Naive thymus-derived CD4-positive, alpha-beta T cell (primary cell): ENCODE measurements at places on chromosomes 7 and 10. TPM values are rescaled to one million over a fixed set of nuclear protein-coding genes. Genes with fewer than 3 reads are reported as not detected.

DNA sequence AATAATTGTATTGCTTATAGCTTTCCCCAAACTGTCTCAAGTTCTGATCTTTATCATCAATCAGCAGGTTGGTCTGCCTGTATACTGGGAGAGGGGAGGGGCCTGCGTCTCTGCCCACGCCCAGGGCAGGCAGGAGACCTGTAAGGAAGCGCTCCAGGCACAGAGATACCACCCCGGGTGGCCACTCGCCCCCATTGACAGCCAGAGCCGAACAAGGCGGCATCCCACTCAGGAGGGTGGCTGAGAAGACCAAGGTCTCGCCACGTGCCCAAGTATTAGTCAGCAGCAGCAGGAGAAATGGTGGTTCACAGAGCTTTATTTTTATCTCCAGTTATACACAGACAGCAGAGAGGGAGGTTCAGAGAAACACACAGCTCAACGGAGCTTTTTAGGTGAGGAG, 7.2 kb downstream of the STK32C start:
- no peaks in the 10 kb centered on the region for H3K27me3 ChIP-seq
- DNase-seq = no peak
- no peaks in the 10 kb centered on the region for H3K4me1 ChIP-seq
- H3K27ac ChIP-seq = no peak overlapping the region
- no peak overlapping the region for H3K4me3 ChIP-seq

DNA sequence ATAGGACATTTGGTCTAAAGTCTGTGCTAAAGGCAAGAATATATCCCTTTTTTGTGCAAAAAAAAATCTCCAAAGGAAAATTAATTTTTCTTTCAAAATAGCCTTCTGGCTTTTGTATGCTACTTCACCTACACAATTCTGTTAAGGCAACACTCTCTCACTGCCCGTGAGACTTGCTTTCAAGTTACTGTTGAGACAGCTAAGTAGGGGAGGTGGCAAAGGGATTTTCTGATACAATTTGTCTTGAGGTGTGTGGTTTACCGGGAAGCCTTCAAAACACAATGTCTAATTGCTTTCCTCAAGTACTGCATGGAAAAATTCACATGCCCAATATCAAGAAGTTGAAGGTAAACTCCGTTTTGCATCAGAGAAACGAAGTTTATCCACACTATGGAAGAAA, 50.8 kb upstream of the RSU1 start:
- no peak overlapping the region for H3K4me3 ChIP-seq
- no peak for DNase-seq
- H3K27ac ChIP-seq = no peak overlapping the region
- H3K4me1 ChIP-seq = no peaks in the 10 kb centered on the region
- H3K27me3 ChIP-seq = no peaks in the 10 kb centered on the region
- no peaks in the 10 kb centered on the region for H3K36me3 ChIP-seq

- H3K4me3 ChIP-seq = no peak overlapping the region
- DNase-seq = no peak
- no peaks in the 10 kb centered on the region for H3K27me3 ChIP-seq
- no peaks in the 10 kb centered on the region for H3K4me1 ChIP-seq
- peaks cover 6% of the 10 kb centered on the region for H3K36me3 ChIP-seq
These were observed 35.6 kb downstream of the VPS41 start for GRCh38 chr7:38873433-38873832.

DNA sequence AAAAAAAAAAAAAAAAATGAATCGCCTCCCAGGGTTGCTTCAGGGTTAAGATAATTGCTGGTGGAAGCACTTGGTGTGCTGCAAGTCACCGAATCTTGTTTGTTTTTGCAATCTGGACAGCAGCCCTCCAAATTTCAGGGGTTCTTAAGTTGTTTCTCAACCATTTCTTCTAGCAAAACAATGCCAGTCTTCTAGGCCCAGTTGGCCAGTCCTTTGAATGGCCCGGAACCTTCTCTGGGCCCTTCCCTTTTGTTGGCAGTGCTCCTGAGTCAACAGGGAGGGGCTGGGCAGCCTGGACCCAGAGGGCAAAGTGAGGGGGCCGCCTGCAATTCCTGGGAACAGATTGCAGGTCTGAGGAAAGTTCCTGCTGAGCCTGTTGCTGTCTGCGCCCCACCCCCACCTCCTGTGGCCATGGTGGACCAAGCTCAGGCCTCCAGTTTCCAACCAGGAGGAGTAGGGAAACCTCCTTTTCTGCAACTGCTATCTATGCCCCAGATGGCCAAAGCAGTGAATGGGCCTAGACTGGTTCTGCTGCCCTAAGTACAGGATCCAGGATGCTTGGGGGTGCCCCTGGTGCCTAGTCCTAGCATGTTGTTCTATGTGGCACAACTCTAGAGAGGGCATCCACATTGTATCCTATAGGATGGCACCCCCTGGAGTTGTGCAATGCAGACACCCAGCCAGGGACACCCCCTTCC, 31.4 kb upstream of the PDCD4 start:
- no peaks in the 10 kb centered on the region for H3K27me3 ChIP-seq
- H3K4me1 ChIP-seq = peaks cover 15% of the 10 kb centered on the region
- no peak overlapping the region for H3K4me3 ChIP-seq

- no peaks in the 10 kb centered on the region for H3K36me3 ChIP-seq
- no peak overlapping the region for H3K4me3 ChIP-seq
- no peaks in the 10 kb centered on the region for H3K27me3 ChIP-seq
- H3K27ac ChIP-seq = no peak overlapping the region
- DNase-seq = no peak
- no peaks in the 10 kb centered on the region for H3K4me1 ChIP-seq
These were observed 70.9 kb downstream of the AMZ1 start for GRCh38 chr7:2758673-2759616.

- no peak overlapping the region for H3K4me3 ChIP-seq
- H3K36me3 ChIP-seq = no peaks in the 10 kb centered on the region
- H3K27ac ChIP-seq = no peak overlapping the region
- no peak for DNase-seq
These were observed 33.6 kb upstream of the XRCC2 start for GRCh38 chr7:152709287-152710152.

- DNase-seq = no peak
- H3K36me3 ChIP-seq = no peaks in the 10 kb centered on the region
- H3K4me1 ChIP-seq = no peaks in the 10 kb centered on the region
- H3K4me3 ChIP-seq = no peak overlapping the region
These were observed 126.0 kb downstream of the PARD3 start for GRCh38 chr10:34689053-34689452.

GRCh38 chr7:52091101-52091500, 774.5 kb upstream of the COBL start:
- H3K27ac ChIP-seq = no peak overlapping the region
- H3K4me1 ChIP-seq = no peaks in the 10 kb centered on the region
- no peaks in the 10 kb centered on the region for H3K36me3 ChIP-seq
- H3K4me3 ChIP-seq = no peak overlapping the region

GRCh38 chr10:21289271-21289670, 236.2 kb downstream of the SKIDA1 start:
- H3K4me1 ChIP-seq = no peaks in the 10 kb centered on the region
- no peak overlapping the region for H3K4me3 ChIP-seq
- H3K27ac ChIP-seq = no peak overlapping the region
- DNase-seq = no peak

GRCh38 chr7:28190077-28190710, 9.6 kb upstream of the JAZF1 start:
- DNase-seq = no peak
- H3K27me3 ChIP-seq = no peaks in the 10 kb centered on the region
- H3K4me3 ChIP-seq = no peak overlapping the region

DNA sequence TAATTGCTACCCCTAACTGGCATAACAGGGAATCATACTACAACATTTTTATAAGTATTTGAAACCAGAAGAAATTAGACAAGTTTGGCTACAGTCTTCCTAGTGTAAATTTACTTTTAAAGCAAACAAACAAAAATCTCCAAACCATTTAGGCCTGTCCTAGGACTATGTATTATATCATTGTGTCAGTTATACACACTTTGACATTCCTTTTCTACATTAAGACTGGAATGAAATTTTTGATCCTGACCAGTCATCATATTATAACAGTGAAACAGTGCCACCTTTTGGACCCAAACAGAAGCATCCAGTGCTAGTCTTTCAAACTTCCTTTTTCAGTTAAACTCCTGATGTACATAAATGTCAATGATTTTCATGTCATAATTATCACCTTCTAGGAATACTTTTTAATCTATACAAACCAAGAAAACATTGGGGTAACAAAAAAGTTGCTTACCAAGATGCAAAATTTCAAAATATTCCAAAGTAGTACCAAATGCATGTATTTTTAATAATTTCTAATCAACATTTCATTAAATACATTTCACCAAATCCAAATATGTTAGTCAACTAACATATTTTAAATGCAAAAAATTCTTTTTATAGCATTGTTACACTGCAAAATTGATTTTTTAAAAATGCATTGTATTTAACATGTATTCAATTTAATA, 75.7 kb downstream of the IMMP2L start:
- H3K27me3 ChIP-seq = no peaks in the 10 kb centered on the region
- H3K36me3 ChIP-seq = no peaks in the 10 kb centered on the region
- H3K4me3 ChIP-seq = no peak overlapping the region
- H3K4me1 ChIP-seq = no peaks in the 10 kb centered on the region

DNA sequence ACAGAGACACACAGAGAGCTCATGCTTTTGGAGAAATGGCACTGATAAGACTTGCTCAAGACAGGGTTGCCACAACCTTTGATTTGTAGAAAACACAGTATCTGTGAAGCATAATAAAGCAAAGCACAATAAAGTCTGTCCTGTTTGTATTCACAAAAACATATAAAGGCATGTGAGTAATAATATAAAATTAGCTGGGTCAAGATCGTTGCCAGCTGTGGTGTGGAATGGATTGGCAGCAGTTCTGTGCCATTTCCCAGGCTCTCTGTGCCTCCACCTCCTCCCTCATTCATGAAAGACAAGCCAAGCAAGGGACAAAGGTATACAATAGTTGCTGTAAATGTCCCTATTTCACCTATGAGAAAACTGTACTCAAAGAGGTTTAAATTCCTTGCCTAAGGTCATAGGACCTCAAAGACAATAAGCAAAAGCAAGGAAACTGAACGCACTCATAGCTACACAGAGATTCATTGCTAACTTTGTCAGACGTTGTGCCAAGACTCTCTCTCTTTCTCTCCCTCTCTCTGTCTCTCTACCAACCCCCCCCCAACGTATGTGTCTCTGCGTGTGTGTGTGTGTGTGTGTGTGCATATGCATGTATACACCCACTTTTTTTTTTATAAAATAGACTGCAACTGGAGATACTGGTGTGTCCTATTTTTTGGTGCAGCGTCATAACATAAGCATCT, 31.8 kb downstream of the CHST3 start:
- H3K27ac ChIP-seq = no peak overlapping the region
- H3K4me3 ChIP-seq = no peak overlapping the region
- H3K27me3 ChIP-seq = no peaks in the 10 kb centered on the region
- H3K36me3 ChIP-seq = no peaks in the 10 kb centered on the region
- H3K4me1 ChIP-seq = no peaks in the 10 kb centered on the region

GRCh38 chr7:22318376-22318775, 38.6 kb downstream of the RAPGEF5 start:
- no peaks in the 10 kb centered on the region for H3K36me3 ChIP-seq
- no peaks in the 10 kb centered on the region for H3K4me1 ChIP-seq
- H3K27me3 ChIP-seq = no peaks in the 10 kb centered on the region
- no peak overlapping the region for H3K4me3 ChIP-seq
- DNase-seq = no peak

The GIMAP6 gene
- total RNA-seq = 40.3 TPM

The IGF2BP3 gene
- total RNA-seq = 1.8 TPM

The CDK13 gene
- total RNA-seq = 105 TPM

The HERC4 gene
- 67.0 and 71.6 TPM in 2 replicates for total RNA-seq

The GJC3 gene
- total RNA-seq = 0.41 TPM in 1 of 2 replicates, not detected in the other

The SPDYE17 gene
- not detected in 2 replicates for total RNA-seq
